Stimulated activated CD8-positive, alpha-beta memory T cell treated with anti-CD3 and anti-CD28 coated beads, Interleukin-4, amount 100 ng/mL, for 1 hour (primary cell): ENCODE measurements at places on chromosomes 4 and X.

DNA sequence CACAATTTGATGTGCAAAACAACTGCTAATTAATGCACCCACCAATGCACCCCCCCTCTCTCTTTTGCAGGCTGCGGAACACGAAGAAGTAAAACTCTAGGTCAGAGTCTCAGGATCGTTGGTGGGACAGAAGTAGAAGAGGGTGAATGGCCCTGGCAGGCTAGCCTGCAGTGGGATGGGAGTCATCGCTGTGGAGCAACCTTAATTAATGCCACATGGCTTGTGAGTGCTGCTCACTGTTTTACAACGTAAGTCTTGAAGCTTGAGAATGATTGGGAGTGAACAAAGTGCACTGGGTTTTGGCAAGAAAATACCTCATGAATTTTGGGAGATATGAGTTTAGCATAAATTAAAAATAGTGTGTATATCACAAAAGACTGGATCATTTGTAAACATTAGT is 28.9 kb downstream of the TMPRSS11E start:
- no peak for DNase-seq

GRCh38 chr4:7498446-7499200 is 63.9 kb upstream of the PSAPL1 start:
- DNase-seq = no peak

DNA sequence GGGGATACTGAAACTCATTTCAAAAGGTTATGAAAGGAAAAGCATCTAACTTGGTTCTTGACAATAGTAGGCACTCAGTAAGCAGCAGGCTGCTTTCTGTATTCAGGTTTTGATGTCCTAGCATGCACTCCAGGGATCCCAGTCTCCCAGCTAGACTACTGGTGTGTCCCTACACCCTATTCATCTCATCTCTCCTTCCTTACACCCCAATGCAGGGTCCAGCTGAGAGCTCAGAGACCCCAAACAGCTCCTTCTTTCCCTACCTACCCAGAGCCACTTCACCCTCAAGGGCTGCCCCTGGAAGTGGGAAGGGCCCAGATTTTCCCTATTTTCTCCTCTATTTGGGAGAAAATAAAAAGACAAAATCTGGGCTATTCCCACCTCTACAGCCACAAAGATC is 1.6 kb upstream of the EFNB1 start:
- DNase-seq = no peak

DNA sequence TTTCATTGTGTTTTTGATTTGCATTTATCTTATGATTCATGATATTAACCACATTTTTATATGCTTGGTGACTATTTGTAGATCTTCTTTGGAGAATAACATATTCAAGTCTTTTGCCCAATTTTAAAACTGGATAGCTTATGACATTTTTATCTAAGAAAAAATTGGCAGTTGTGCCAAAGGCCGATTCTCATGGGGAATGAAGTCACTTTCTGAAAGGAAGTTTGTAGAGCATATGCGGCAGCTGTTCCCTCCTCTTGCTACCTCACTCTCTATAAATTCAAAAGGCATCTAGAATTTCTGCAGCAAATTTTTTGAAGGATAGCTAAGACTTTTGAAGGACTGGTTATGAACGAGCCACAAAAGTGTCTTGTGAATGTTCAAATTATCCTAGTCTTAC is 2353.5 kb downstream of the ARAP2 start:
- no peak for DNase-seq

DNA sequence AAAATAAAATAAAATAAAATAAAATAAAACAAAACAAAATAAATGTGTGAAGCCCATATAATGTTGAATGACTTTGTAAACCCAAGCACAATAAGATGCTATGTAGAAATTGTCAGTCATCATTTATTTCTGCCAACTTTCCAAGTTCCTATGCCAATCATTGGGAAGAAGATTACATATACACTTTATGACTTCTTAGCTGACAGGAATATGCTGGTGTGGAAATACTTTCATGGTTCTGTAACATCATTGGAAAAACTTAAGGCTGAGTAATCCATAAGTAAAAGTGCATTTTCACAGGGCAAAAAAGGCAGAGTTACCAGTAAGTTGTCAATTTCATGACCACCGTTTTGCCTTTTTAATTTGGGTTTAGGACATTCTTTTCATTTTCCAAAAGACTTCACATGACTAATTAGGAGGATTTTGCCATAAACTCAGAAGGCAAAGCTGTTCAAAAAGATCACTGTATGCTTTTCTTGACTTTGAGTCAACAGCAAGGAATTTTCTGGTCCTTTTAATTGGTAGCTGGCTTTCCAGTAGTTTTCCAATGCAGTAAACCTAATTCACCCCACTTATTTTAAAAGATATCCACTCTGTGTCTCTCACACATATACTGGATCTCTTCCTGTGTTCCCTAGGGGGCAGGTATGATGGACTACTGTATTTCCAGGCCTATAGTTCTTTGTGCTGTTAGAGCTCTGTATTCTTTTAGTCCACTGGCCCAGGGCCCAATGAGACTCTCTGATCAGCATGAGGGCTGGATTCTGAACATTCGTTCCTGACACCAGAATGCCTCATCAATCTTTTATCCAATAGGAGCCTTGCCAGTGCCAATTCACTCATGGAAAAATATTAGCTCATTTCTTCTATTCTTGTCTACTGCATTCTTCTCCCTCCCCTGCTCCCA is 26.2 kb upstream of the SCRG1 start:
- no peak for DNase-seq

- no peak for DNase-seq
These were observed 451.5 kb downstream of the UBE2NL start for GRCh38 chrX:144335402-144335801.

- no peak for DNase-seq
These were observed 1422.0 kb downstream of the ADGRL3 start for GRCh38 chr4:62622089-62622488.

- no peak for DNase-seq
These were observed 113.7 kb downstream of the MANBA start for GRCh38 chr4:102647117-102647516.

- no peak for DNase-seq
These were observed 79.7 kb upstream of the CXXC4 start for GRCh38 chr4:104574371-104574770.

DNA sequence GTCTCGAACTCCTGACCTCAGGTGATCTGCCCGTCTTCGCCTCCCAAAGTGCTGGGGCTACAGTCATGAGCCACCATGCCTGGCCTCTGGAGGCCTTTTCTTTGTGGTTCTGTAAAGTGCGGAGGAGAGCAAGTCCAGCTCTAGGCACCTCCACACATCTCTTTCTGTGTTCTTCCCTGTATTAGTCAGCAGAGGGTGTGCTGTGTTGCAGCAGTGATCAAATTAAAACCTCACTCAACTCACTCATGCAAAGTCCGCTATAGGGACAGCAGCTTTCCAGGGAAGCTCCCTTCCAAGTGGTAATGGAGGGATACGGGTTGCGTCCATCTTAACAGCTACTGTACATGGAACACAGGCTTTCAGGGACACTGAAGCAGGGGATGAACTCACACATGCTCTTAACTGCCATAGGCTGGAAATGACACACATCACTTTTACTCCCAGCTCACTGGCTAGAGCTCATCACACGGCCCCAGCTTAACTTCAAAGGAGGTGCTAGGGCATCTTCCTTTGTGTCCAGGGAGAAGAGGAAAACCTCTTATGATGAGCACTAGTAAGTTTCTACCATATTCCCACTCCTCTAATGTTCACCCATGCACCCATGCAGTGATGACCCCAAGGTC is 36.0 kb upstream of the CCNG2 start:
- DNase-seq = no peak

GRCh38 chr4:98113012-98113411 is 30.3 kb downstream of the STPG2 start:
- DNase-seq = no peak
